ENCODE measurements at places on chromosomes 7 and 10. TPM values are rescaled to one million over a fixed set of nuclear protein-coding genes. Genes with fewer than 3 reads are reported as not detected.

Gene FEZF1
- total RNA-seq: 0.13 TPM

Gene C10orf67
- total RNA-seq: 0.35 TPM

Gene HKDC1
- not detected for total RNA-seq

Gene HOGA1
- 20.4 TPM for total RNA-seq

Gene OPN4
- not detected for total RNA-seq

Gene MINDY4
- total RNA-seq: 2.1 TPM

Gene PSTK
- total RNA-seq: 2.3 TPM

Gene CAV2
- total RNA-seq: 311 TPM

Gene TRPV5
- total RNA-seq: not detected

Gene LRRC18
- total RNA-seq: not detected

Gene MEOX2
- 6.9 TPM for total RNA-seq
